ENCODE measurements at places on chromosomes 2 and 18.

GRCh38 chr18:40930211-40930882 lies 1024.7 kb upstream of the PIK3C3 start:
- no peak for DNase-seq

DNA sequence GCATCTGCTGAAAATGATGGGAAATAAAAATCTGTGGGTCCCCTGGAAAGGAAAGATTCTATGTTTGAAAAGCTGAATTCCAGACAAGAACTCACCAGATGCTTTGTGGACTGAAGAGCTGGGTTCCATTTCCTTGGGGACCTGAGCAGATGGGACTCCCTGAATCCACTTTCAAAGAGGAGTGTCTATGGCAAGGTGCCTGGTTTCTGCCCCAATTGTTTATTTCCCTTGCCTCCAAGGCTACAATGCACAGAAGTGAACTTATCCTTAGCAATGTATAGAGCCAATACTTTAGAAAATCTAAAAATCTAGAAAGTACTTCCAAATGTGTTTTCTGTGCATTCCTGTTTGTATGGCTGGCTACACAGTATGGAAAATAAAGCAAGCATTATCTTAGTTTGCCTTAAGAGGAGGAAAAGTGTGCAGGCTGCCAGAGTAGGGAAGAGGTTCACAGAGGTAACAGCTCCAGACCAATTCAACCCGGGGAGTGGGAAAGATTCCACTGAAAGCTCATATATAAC lies 420.5 kb downstream of the NRXN1 start:
- no peak for DNase-seq

DNA sequence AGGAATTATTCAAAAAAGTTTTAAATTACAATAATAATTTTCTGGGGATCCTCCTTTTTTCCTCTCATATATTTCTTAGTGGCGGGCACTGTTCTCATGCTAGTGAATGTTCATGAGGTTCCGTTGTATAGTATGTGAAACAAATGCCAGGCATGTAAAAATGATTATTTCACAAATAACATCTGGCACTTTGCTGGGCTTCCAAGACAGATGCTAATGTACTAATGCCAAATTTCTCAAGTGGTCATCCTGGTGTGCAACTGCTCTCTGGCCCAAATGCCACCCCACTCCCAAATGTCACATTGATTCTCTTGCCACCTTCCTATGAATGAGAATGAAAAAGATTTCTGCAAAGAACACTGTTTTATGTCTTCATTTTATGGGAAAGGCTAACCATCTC lies 564.0 kb upstream of the GCFC2 start:
- DNase-seq = no peak

GRCh38 chr2:84882414-84882738 lies 1.5 kb upstream of the TRABD2A start:
- no peak for DNase-seq

DNA sequence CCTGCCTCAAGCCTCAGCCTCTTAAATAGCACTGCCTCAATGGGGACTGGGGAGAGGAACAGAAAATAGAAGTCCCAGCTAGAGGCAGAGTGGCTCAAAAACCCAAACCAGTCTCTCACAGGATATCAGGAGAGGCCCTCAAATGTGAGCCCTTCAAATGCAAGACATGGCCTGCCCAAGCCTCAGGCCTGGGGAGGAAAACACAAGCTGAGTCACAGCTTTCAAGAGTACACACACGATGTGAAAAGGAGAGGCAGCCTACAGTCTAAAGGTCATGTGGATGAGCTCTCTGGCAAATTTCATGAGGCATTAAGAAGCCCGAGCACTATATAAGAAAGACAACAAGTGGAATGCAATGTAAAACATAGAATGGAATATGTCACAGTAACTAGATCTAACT lies 316.6 kb upstream of the MEX3C start:
- no peak for DNase-seq

- DNase-seq = no peak
These were observed 655.5 kb downstream of the DCDC2C start for GRCh38 chr2:4358837-4359236.

DNA sequence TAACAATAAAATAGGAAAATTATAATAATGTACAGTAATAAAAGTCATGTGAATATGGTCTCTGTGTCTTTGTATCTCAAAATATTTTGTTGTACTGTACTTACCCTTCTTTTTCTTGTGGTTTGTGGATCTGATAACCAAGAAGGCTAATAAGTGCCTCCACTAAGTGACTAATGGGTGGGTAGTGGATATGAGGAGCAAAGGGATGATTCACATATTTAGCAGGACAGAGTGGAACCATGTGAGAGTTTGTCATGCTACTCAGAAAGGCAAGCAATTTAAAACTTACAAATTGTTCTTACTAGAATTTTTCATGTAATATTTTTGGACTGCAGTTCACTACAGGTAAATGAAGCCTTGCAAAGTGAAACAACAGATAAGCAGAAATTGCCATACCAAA lies 1241.2 kb upstream of the CDH2 start:
- DNase-seq = no peak

- DNase-seq = no peak
These were observed 44.7 kb downstream of the MSTN start for GRCh38 chr2:190017837-190018236.

DNA sequence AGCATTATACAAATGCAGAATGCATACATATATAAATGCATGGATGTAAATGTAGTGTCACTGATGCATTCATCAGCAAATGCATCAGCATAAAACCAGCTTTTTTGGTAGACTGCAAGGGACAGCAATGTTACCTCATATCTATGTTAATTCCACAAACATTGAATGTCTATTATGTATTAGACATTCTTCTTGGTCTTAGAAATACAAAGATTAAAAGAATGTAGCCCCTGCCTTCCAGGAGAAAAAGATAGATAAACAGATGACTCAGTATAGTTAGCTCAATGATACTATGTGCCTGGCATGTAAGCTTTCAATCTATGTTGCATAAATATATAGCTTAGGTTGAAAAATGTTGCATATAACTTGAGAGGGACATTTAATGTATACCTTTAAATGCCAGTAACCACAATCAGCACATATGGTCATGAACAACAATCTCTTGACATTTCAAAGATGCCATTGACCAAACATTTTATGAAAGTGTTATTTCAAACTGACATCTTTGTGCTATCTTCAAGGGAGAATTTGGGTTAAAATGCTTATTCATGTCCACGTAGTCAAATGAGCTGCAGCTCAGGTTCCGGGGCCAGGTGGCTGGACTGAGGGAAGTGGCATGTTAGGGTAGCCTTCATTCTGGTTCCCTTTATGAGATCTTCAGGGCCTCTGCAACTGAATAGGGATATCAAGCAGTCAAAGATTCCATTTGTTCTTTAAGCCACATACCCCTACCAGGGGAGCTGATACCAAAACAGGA lies 45.2 kb upstream of the GCG start:
- no peak for DNase-seq
